ENCODE measurements at places on chromosomes 5 and 9.

DNA sequence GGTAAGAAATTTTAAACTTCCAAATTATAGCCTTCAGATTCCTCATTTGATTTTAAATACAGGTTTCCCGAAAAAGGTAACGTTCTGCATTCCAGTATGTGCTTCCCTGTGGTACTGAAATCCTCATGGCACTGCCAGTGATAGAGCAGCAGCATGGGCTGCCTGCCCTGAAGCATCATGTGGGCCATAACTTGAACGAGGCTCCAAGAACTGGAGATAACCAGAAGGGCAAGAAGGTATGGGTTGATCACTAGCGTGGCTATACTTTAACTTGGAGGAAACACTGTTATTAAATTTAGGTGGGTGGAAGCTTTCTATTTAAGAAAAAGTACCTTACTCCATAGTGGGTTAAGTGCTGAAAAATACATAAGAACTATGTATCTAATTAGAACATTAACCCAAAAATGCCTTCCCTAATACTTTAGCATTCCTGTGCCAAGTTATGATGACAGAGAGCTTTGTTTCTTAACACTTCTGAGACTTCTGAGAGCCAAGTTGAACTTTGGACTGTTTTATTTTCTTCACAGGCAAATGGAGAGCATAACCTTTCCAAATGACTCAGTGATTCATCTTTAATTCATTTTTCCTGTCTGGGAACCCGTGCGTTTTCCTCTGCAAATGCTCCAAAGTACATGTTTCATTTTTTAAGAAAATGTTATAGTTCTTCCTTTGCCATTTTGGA is 191.5 kb upstream of the GNA14 start:
- DNase-seq, result no peak

- no peak for DNase-seq
Observed at GRCh38 chr9:88065619-88066018, 72.7 kb downstream of the SPATA31C2 start.

DNA sequence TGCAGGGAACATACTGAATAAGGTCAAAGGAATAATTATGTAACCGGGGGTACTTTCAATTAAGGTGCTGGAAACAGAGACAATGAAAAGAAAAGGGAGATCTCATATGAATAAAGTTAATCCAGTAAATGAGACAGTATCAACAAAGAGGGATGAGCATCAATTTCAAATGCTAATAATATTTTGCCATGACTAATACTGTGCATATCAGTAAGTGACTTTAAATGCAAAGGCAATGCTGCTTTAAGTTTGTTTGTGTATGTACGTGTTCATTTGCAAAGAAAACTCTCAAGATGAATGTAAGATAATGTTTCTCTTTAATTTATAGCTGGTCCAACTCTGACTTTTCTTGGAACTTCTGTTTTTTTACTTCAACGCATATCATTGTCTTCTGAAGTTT is 139.9 kb downstream of the PDE4D start:
- no peak for DNase-seq

- no peak for DNase-seq
Observed at GRCh38 chr5:124134941-124135340, 611.5 kb downstream of the ZNF608 start.

GRCh38 chr5:100479079-100479688 is 56.0 kb upstream of the FAM174A start:
- DNase-seq, result no peak

DNA sequence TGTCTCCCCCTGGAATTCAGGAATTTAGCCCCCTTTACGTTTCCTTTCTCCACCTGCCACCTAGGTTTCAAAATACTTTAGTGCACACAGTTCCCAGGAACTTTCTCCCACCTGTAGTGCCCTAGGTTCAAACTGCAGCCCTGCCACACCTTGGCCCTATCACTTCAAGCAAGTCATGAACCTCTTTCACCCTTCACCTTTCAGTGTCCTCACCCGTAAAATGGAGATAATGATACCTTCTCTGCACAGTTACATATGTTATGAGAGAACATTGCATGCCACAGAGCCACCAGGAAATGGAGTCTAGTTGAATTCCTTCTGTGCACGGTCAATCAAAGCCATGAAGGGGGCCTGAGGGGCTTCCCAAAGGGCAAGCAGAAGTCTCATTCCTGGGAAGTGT is 9.8 kb upstream of the EEIG1 start:
- no peak for DNase-seq
